Stimulated activated CD8-positive, alpha-beta memory T cell treated with anti-CD3 and anti-CD28 coated beads, Interleukin-2, amount 100 ng/mL, for 48 hours (primary cell): ENCODE measurements at places on chromosomes 2 and 18.

DNA sequence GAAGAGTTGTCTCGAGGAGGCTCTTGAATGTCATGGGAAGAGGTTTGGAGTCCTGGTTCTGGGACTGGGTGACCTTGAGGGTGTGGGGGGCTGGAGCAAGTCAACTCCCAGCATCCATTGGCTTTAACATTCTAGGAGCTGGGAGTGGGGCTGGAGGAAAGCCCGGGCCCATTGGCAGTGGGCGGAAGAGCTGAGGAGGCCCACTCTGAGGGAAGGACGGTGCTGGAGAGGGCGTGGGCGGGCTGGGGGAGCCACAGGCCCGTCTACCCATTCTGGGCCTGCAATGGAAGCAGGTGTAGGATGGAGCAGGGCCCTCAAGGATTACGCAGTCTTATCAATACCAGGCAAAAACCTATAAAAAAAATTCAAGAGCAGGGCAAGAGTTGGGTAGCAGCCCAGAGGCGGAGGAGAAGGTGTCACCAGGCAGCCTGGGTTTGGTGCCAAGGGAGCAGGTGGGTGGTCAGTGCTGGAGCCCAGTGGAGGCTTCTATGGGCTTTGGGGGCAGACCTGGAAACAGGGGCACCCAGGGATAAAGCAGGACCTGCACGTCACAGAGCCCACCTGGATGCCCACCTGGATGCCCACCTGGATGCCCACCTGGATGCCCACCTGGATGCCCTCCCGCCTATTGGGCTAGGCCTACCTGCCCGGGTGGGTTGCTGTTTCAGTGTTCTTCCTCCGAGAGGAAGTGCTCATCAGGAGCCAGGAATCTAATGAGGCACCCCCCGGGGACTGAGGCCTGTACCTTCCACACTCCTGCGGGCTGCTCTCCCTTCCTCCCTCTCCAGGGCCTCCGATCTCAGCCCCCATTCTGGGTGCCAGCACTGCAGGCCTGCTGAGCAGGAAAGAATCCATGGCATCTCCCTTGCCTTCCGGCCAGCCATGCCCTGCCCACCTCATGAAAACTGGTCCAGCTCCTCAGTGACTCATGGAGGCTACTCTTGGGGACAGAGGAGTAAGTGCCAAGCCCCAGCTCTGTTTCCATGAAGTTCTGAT lies 71.3 kb downstream of the CTIF start:
- DNase-seq: no peak

DNA sequence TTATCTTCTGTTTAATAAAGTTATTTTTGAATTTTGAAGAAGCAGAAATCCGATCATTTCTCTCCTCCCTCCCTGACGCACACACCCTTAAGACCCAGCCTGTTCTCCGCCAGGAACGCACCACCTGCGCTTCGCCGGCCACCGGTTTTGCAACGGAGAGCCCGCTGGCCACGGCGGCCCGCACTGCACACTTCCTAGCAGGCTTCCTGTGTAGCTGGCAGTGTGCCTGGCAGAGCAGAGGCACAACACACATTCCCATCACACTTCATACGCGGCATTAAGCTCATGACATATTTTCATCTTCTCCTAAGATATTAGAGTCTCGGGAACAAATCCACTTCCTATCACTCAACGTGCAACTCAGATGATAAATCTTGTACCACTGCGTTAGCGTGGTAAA lies 148.0 kb downstream of the HDAC4 start:
- DNase-seq: no peak

DNA sequence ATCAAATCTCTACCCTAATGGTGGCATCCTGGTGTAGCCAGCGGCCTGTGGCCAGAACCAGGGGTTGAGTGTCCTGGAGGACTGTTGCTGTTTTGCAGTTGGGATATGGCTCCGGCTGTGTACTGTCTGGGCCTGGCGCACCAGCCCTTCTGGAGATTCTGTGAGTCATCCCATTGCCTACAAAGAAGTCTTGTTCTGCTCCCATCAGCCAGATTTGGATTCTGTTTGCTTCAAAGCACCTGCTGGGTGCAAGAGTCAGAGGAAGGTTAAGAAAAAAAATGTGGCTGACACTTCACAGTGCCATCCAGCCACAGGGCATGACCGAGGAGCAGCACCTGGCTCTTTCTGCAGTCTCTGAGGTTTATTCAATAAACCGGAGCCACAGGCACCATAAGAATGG lies 41.0 kb upstream of the ASAP2 start:
- no peak for DNase-seq

DNA sequence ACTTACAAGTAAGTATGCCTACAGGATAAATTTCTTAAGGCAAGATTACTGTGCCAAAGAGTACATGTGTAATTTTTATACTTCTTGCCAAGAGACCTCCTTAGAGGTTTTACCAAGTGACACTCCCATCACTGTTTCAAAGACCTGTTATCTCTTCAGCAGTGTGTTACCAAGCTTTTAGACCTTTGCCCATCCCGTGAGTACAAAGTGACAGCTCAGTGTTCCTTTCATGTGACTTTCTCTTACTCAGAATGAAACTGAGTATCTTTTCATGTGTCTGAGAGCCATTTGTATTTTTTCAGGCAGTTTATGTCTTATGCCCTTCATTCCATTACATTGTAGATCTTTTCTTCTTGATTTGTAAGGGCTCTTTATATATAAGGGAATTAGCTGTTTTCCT lies 287.5 kb upstream of the SALL3 start:
- DNase-seq: no peak

DNA sequence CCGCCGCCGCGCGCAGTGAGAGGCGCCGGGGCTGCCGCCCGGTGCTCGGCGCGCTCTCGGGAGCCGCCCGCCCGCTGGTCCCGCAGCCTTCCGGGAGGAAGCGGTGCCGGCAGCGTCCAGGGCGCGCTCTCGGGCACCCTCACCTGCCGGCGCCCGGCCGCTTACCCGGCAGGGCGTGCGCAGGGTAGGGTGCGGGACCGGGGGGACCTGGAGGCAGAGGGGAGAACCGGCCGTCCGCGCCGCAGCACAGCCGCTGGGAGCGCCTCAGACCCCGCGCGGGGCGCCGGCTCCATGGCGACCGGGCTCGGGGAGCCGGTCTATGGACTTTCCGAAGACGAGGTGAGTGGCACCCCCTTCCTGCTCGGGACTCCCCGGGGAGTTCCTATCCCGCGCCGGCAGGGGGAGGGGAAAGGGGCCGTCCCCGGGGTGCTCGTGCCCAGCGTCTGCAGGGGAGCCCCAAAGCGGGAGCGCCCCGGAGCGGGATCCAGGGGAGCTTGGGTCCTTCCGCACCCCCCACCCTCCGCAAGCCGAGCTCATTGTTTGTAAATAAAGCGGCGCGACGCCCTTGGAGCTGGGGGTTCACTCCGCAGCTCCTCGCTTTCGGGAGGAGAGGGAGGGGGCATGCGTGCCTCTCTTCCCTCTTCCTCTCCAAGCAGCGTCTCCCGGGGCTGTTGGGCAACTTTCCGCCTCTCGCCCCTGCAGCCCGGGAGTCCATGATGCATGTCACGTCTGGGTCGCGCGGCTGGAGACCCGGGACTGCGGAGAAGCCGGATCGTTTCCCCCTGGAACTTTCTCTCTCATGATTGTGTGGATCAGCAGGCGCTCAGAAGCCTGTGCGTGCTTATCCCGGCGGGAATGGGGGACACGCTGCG lies 580 bp downstream of the NEDD4L start:
- peak; percentile 35 for DNase-seq

DNA sequence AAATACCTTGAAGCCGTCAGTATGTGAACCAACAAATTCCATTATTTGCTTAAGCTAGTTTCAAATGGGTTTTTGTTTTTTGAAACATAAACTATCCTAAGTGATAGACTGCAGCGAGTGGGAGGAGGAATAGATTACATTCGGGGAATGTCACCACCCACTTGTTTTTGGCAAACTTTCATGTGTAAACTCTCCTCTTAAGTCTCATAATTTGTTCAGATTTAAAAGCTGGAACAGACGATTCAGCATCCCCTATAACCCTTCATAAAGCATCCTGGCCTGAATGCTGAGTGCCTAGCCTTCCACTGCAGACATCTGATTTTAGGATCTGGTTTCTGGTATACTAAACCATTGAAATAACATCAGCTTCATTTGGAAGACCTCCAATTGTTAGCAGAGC lies 51.0 kb downstream of the CPO start:
- DNase-seq: no peak

DNA sequence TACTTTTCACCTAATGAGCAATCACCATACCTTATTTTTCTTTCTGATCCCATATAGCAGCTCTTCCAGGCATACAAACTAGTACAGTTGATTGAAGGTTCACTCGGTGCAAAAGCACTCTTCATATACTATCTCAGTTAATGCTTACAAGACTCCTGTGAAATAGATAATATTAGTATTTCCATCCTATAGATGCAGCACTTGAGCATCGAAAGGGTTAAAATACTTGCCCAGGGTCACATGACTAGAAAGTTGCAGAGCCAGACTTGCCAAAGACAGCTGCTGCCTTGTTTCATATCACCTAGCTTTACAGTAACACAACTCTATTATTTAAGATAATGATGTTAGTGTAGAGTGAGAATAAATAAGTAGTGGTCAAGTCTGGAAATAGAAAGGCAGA lies 466.0 kb upstream of the TNP1 start:
- DNase-seq: no peak

DNA sequence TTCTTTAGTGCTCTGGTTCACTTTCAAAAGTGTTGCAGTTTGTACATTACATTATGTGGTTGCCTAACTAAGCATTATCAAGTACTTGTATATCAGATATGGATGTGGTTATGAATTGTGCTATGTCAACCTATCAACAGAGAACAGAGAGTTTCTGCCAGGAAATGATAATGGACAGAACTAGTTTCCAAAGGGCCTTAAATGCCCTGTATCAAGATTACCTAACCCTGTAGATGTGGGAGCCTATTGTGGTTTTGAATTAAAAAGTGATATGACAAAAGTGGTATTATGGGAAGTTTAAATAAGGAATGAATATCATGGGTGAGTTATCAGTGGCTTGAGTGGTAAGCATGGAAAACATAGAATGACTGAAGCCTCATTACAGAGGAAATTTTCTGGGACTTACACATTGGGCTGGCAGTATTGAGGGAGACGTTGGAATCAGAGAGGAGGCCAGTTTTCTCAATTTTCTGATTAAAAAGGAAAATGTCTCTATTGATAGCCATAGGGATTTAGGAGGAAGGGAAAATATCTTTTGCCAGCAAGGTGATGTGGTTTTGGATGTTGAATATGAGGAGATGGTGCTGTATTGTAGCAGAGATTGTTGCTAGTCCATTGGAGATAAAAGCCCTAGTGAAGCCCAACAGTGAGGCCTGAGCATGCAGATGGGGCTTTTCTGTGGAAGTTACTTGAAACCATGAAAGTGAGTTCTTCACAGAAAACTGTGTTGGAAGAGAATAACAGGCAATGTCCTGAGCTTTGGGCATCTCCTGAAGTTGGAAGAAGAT lies 140.7 kb downstream of the TTC27 start:
- DNase-seq: no peak

- no peak for DNase-seq
These were observed 17.5 kb upstream of the ILKAP start for GRCh38 chr2:238220892-238221521.

DNA sequence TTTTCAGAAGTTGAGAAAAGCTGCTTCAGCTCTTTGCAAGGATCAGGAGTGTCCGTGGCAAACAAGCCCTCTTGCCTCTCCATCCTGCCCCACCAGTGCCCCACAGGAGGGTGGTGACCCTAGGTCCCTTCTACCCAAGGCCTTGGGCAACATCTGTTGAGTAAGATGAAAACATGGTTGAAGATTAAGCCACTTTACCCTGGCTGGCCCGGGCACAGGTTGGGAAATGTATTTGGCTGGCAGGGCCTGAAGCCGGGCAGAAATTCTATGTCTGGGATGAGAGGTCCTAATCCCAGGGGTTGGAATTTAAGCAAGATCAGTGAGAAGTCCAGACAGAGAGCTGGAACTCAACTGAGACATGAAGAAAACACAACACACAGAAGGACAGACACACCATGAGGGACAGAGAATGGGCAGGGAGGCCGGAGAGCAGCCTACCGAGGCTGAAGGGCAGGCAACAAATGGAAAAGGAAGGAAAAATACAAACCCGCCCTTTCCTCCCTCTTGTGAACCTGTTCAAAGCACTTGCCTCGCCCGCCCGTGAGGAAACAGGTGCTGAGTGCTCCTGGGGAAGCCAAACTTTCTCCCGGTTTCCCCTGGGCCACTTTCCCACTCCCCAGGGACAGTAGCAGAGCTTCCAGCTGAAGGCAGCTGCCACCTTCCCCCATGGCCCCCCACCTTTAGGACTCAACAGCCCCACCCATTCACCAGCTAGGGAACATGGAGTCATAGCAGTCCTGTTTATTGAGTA lies 86.1 kb downstream of the TNS1 start:
- DNase-seq: no peak

- no peak for DNase-seq
These were observed 56.6 kb upstream of the MAP2 start for GRCh38 chr2:209367075-209367747.

DNA sequence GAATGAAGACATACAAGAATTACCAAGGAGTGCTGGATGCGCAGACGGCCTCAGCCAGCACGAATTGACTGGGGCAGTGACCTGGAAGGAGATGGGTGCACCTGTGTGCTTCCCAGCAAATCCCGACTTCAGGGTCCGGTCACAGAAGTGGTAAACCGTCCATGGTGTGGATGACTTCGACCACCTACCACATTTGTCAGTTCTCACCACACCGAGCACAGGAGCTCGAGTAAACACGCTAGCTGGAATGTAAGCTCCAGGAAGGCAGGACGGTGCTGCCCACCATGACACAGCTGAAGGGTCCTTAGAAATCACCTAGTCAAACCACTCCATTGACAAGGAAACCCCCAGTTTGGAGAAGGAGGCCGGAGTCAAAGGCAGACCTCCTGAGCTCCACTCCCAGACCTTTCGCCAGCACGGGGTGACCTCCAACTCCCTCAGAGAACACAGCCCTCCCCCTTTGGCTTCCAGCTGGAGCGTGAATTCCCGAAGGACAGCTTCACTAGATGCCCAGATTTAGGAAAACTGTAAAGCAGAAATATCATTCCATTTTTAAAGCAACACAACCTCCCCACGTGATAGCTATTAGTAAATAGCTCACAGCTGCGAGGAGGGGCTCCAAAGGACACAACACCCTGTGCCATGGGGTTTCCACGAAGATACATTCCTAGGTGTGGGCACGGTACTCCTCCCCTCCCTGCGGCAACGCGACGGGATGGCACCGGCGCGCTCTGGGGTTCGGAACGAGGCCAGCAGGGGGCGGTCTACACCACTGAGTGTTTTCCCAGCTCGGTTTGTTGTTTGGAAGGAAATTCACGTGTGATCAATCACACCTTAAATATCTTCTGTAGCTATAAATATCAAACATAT lies 34.1 kb upstream of the GNAL start:
- peak; percentile 45 for DNase-seq

DNA sequence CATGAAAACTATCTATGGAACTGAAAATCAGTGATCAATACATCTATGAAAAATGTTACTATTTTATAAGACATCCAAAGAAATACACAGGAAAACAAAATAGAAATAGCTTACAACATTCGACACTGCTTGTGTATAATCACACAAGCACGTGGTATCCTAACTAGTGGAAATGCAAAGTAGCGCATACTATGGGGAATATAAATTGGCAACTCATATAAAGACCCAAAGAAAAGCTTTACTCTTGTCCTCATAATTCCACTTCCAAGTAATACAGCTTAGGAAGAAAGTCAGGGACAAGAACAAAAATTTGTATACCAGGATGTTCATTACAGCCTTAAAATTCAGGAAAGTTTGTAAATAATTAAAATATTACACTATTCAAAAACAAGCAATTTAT lies 384.6 kb downstream of the NRXN1 start:
- no peak for DNase-seq

- DNase-seq: no peak
These were observed 4.3 kb upstream of the GATA6 start for GRCh38 chr18:22165049-22165602.
